Stimulated activated CD8-positive, alpha-beta memory T cell treated with anti-CD3 and anti-CD28 coated beads, Interleukin-4, amount 100 ng/mL, for 1 hour (primary cell): ENCODE measurements at places on chromosomes 11 and 22.
A peak's percentile ranks its signal among the peaks of the same experiment; 100 is the strongest.

GRCh38 chr11:61814247-61814957 lies 2.4 kb downstream of the FADS1 start:
- no peak for DNase-seq

GRCh38 chr11:36390963-36391471 lies 94.9 kb downstream of the PRR5L start:
- no peak for DNase-seq

DNA sequence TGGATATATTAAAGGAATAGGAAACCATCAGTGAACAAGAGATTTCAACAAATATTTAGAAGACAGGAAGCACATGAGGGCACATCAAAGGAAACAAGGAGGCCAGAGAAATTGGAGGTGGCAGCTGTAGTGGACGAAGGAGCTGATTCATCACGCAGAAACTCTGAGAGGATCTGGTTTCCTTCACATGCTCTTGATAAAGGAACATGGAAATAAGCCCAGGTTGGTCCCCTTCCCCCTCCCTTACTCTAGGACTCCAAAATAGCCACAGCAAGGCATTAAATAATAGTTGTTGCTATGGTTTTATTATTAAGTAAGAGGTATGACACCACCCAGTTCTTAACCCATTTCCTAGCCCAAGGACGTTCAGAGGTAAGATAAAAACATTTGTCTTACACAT lies 11.3 kb downstream of the IZUMO1R start:
- no peak for DNase-seq

- no peak for DNase-seq
Measured at GRCh38 chr11:39786682-39787081, 1672.8 kb downstream of the LRRC4C start.

- DNase-seq = no peak
Measured at GRCh38 chr22:42367980-42368378, 64.2 kb downstream of the NFAM1 start.

DNA sequence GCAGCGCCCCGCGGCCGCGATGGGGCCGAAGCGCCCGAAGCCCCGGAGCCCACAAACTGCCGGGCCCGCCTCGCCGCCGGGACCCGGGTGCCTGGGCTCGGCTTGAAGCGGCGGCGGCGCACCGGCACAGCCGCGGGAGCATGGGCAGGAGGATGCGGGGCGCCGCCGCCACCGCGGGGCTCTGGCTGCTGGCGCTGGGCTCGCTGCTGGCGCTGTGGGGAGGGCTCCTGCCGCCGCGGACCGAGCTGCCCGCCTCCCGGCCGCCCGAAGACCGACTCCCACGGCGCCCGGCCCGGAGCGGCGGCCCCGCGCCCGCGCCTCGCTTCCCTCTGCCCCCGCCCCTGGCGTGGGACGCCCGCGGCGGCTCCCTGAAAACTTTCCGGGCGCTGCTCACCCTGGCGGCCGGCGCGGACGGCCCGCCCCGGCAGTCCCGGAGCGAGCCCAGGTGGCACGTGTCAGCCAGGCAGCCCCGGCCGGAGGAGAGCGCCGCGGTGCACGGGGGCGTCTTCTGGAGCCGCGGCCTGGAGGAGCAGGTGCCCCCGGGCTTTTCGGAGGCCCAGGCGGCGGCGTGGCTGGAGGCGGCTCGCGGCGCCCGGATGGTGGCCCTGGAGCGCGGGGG lies 346 bp downstream of the FJX1 start:
- no peak for DNase-seq

- no peak for DNase-seq
Measured at GRCh38 chr11:63551091-63551888, 11.9 kb downstream of the PLAAT2 start.

DNA sequence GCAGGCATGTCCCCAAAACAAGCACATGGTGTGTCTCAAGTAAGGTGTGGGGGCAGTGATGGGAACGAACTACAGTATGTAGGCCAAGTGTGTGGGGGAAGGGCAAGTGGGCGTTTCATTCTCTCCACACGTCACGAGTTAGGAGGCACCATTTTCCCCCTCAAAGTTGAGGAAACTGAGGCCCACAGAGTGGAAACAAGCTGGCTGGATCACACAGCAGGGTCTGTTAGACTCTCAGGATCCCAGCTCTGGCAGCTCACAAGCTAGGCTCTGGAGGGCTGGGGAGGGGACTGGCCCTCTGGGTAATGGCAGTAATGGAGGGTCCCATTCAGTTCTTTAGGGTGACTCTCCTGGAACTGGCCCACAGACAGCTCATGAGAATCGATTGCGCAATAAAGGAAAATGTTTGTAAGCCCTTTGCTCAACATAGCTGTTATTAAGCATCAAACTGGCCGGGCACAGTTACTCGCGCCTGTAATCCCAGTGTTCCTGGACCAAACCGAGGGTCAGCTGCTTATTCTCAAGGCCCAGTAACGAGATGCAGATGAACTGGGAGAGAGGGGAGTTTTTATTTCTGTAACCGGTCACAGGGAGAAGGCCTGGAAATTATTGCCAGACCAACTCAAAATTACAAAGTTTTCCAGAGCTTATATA lies 24.1 kb upstream of the TUB start:
- no peak for DNase-seq

DNA sequence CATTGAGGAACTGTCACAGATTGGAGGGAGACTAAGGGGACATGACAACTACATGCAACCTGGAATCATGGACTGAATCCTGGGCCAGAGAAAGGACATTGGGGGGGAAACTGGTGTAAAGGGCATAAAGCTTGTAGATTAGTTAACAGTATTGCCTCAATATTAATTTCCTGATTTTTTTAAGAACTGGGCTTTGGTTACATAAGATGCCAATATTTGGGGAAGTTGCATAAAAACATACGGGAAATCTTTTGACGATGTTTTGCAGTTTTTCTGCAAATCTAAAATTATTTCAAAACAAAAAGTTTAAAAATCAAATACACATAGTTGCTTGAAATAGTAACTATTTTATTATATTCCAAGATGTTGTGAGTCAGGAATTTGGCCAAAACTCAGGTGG lies 2.9 kb upstream of the FOLR3 start:
- DNase-seq = no peak

GRCh38 chr11:69186316-69187260 lies 30.9 kb downstream of the SMIM38 start:
- DNase-seq = no peak

DNA sequence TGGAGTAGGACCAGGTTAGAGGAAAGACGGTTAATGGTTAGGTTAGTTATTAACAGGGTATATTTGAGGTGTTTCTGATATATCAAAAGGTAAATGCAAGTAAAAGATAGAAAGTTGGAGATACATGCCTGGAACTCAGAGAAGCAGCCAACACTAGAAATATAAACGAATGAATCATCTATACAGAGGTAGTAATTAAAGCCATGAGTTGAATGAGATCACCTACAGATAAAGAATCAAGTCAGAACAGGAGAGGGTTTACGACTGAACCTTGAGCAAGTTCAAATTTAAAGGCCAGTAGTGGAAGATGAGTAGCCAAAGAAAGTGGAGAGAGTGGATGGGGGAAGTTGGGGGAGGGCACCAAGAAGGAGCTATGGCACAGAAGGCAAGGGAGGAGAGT lies 73.9 kb downstream of the SPON1 start:
- no peak for DNase-seq

DNA sequence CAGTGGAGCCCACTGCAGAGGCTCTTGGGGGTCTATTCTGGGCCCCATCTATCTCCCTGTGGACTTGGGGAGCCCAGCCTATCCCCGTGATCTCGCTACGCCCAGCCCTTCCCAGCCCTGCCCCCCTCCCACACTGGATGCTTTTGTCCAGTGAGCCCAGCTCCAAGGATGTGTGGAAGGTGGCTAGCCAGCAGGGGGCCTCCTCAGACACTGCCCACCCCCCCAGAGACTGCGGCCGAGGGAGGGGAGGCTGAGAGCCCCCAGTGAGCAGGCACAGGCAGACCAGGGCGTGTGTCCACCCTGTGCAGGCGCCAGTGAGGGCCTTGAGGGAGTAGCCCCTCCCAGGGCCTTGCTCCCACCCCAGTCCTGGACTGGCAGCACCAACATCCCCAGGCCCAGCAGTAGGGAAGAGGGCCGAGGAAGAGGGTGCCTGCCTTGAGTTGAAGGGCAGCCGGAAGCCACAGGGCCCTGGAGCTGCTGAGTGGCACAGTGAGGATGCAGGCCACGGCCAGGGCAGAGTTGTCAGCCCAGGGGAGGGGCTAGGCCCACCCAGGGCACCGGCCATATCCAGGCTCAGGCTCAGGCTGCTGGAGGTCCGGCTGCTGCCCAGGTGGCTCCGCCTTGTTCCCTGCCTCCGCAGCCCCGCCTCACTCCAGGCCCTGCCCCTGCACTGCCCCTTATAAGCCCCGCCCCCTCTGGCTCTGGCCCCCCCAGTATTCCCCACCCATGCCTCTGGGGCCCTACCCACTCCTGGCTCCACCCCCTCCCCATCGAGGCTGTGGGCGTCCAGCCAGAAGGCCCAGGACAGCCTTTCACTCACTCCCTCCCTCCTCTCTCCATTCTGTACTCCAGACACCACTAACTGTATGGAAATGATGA lies 28.0 kb downstream of the MOB2 start:
- DNase-seq = no peak

- no peak for DNase-seq
Measured at GRCh38 chr11:46247659-46248058, 29.8 kb upstream of the CREB3L1 start.

GRCh38 chr11:104465321-104465720 lies 301.4 kb upstream of the PDGFD start:
- no peak for DNase-seq

GRCh38 chr22:49929211-49929979 lies 11.0 kb downstream of the CRELD2 start:
- peak; percentile 60 for DNase-seq

GRCh38 chr22:32874976-32875375 lies 73.5 kb downstream of the TIMP3 start:
- no peak for DNase-seq

DNA sequence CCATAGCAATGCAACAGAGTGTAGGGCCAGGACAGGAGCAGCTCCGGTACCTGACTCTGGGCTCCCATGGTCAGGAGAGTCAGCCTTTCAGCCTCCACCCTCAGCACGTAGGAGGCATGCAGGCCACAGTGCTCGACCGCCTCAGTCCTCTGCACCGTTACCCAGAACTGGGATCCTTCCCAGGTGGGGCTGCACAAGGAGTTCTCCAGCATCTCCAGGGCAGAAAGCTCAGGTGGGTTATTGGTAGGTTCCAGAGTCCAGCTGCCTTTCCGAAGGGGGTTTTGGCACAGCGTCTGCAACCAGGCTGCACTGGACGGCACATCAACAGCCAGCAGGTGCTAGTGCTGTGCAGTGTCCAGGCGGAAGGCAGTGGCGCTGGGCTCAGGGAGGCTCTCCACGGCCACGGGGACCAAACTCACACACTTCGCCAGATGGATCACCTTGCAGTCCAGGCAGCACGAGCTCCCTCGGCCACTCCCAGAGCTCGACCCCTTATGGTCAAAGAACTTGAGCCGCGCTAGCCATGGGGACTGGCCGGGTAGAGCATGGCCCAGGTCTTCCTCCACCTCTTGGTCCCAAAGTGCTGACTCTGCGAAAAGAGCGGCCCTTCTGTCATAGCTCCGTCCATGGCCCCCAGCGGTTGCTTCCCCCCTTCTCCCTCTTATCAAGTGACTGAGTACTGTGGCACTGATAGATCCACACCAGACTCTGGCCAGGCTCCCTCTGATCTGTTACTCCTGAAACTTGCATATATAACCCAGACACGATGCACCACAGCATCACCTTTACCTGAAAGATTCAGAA lies 6.9 kb upstream of the PHOX2A start:
- DNase-seq = no peak

GRCh38 chr11:83436855-83437254 lies 150.7 kb upstream of the CCDC90B start:
- no peak for DNase-seq

DNA sequence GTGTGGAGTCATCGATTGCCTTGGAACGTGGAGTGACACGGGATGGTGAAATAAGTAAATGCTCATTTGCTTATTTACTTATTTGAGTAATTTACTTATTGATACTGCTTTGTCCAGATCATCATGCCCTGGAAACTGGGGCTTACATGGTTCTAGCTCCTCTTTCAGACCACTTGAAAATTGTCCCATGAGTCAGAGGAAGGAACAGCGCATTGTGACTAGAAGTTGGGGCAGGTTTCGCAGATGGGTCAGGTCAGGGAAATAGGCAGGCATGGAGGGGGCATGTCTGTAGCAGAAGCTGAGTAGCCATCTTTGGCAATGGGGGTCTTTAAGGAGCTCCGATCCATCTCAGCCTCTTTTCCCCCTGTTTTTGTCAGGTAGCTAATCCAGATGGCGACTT lies 104.2 kb upstream of the SORL1-AS1 start:
- no peak for DNase-seq

GRCh38 chr11:118207079-118207478 lies 17.7 kb downstream of the JAML start:
- DNase-seq = no peak

- no peak for DNase-seq
Measured at GRCh38 chr11:106988151-106989077, 29.9 kb downstream of the GUCY1A2 start.

GRCh38 chr11:57764972-57765371 lies 3.4 kb downstream of the CTNND1 start:
- DNase-seq = no peak

DNA sequence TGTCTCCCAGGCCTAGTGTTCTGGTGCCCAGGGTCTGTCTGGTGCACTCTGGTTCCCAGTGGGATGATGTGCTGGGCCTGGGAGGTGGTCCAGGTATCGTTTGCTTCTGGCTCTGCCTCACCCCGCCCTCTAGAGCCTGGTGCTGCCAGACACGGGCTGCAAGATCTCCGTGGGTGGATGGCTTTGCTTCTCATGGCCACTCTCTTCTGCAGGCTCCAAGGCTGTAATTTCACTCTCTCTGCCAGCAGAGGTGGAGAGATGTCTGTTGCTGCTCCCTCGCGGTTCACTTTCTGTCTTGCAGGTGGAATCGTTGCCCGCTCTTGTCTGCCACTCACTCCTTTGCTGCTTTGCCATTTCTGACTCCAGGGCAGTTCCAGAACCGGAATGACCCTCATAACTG lies 13.4 kb downstream of the NADSYN1 start:
- no peak for DNase-seq

DNA sequence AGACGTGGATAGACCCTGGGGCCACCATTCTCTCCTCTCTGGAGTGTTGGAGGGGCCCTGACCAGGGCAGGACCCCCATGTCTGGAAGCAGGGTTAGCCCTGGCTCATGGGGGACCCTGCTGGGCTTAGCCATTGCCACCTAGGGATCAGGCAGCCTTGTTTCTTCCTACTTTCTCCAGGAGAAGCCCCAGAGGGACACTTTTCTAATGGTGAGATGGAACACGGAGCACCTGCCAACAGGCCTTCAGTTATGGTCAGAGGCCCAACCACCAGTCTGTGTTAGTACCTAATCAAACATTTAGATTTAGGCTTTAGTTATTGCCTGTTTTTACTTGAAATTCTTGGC lies 1.9 kb upstream of the C22orf39 start:
- no peak for DNase-seq
